ENCODE measurements at places on chromosomes 5 and 9.

DNA sequence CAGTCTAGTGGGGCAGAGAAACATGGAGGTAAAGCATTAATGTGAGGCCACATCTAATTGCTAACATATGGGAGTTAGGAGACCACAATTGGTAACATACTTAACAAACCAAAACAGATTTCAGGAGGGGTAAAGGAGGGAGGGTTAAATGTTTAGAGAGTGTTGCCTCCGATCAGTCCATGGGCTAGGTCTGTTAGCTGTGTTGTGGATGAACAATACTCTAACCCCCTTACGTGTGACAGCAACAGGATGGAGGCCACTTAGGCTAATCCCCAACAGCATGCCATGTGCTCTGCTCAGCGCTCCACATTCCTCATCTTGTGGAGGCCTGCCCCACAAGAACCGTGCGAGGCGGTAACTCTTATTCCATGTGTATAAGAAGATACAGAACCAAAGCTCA is 167.0 kb downstream of the CRB2 start:
- DNase-seq: no peak

GRCh38 chr5:59275170-59275509 is 618.4 kb downstream of the PDE4D start:
- DNase-seq: no peak

- DNase-seq: no peak
These were observed 16.9 kb downstream of the ADAMTSL1 start for GRCh38 chr9:18490641-18491370.

- no peak for DNase-seq
These were observed 60.3 kb downstream of the HABP4 start for GRCh38 chr9:96510258-96510657.

Data from activated CD4-positive, alpha-beta T cell treated with anti-CD3 and anti-CD28 coated beads for 24 hours (primary cell).